ENCODE measurements at places on chromosomes 5 and 9.

DNA sequence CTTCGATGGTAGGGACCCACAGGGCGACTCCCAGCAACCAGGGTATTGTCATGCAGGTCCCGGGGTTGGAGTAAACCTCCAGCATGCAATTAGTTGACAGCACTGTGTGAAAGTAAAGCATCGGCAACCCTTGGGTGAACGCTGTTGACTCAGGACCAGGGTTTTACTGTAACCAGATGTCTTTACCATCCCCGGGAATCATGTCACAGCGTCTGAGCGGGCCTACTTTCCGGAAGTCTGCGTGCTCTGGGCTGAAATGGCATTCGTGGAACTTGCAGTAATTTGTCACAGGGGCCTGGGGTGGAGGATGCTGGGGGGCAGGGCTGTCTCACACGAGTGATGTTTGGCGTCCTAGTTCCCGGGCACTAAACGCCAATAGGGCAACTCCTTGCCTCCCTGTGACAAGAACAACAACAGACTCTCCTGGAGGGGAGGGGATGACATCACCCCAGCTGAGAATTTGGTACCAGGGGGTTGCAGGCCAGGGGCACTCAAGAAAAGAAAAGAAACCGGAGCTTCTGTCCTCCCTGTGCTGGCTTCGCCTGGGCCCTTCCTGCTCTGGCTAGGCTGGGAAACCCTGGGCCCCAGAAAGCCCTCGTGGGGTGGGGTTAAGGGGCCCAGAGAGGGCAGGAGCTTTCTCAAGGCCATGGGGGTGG lies 10.1 kb upstream of the UBAC1 start:
- no peak for DNase-seq

- no peak for DNase-seq
Observed at GRCh38 chr5:8413975-8414374, 545.0 kb downstream of the MTRR start.

- DNase-seq = no peak
Observed at GRCh38 chr9:13500034-13500433, 220.5 kb upstream of the MPDZ start.

DNA sequence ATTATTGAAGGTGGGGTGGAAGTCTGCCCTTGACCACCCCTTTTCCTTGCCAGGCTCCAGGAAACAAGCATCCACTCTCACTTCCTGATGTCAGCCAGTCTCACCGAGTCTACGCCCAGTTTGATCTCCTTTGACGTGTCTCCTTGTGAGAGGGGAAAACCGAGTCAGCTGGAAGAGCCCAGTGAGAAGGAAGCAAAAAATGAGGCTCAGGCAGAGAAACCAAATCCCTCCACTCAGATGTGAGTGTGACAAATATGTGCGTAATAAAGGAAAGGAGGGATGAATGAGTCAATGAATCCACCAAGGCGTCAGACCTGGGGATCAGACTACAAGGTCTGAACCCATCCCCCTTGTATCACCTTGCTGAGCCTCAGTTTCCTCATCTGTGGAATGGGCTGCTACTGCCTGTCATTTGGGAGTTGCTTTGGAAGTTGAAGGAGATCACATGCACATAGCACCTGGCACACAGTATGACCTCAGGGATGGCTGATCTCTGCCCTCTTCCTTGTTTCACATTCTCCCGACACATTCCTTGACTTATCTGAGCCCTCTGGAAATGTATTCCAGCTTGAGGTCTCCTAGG lies 61.3 kb upstream of the XPA start:
- DNase-seq = no peak

DNA sequence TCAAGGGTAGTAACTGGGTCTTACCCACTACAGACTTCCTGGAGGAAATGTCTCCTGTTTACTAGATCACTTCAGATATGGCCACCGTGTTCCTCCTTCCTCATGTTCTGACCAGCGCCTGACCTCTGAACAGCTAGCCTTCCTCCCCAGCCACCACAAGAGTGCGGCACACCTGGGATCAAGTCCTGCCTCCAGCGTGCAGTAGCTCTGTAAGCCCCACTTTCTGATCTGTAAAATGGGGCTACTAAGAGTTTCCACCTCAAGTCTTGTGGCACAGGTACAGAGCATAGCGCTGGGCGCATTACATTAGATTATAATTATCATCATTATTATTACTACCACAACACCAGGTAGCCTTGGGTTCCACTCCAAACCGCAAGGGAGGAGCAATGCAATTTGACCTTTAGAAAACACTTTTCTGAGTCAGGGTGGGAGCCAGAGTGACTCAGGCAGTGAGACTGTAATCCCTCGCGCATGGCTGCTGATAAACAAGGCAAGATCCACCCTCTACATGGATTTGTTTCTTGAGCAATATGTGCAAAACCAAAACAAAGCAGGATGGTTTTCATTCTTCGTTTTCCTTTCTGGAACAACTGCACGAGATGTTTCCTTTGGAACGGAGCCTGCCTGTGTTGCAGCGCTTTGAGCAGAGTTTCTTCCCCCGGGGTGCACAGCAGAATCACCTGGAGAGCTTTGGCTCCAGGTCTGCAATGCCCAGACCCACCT lies 65.0 kb upstream of the ANGPTL2 start:
- DNase-seq = no peak

GRCh38 chr5:119397518-119398380 lies 41.9 kb downstream of the TNFAIP8 start:
- DNase-seq = no peak

DNA sequence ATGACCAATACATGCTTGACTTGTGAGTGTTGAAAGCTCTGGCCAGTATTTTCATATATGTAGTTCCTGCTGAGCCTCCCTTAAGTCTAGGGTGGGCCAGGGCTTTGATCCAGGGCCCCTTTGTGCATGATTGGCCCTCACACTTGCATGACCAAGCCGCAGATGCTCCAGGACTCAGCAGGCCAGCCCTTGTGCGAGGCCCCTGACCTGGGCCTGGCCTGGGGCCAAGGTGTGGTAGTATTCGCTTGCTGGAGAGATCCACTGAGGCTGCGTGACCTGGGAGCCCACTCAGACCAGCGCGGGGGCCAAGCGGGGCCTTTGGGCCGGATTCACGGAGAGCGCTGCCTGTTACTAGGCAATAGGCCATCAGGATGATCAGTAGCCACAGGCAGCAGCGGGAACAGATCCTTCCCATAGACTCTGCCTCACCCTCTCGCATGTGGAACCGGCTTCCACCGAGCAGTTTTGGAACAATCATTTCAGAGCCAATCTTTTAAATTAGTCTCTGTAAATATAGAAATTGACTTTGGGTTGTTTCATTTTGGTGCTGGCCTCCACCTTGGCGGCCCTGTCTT lies 79.0 kb upstream of the PTCH1 start:
- no peak for DNase-seq

GRCh38 chr9:7115606-7116005 lies 357.8 kb downstream of the KDM4C start:
- no peak for DNase-seq

- no peak for DNase-seq
Observed at GRCh38 chr5:32153723-32154122, 20.4 kb downstream of the GOLPH3 start.

DNA sequence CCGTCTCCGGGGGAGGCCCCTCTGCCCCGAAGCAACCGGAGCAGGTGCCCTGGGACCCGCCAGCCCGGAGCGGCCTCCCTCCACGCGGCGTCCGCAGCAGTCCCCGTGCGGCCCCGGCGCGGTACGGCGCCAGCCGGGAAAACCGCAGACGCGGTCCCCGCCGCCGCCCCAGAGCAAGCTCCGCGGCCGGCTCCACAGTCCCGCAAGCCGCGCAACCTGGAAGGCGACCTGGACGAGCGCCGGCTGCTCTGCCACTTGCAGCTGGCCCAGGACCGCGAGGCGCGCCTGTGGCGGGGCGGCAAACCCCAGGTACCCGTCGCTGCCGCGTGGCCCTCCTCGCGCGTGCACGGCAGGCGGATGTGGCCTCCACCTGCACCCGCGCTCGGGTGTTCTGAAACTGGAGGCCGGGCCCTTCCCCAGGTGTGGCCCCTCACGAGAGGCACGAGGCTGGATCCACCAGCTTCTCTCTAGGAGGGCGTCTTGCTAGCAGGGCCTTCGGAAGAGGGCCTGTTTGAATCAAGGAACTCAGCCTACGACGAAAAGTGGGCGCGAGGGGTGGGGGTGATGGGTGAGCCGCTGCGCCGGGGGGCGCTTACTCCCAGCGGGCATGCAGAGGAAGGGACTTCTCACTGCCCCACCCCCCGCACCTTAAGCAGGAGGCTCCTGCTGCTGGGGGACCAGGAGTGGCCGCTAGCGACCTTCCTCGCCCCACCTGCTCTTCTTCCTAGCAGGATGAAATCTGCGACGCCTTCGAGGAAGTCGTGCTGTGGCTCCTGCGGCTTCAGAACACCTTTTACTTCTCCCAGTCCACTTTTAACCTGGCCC lies 602 bp downstream of the CCNI2 start:
- DNase-seq = no peak

DNA sequence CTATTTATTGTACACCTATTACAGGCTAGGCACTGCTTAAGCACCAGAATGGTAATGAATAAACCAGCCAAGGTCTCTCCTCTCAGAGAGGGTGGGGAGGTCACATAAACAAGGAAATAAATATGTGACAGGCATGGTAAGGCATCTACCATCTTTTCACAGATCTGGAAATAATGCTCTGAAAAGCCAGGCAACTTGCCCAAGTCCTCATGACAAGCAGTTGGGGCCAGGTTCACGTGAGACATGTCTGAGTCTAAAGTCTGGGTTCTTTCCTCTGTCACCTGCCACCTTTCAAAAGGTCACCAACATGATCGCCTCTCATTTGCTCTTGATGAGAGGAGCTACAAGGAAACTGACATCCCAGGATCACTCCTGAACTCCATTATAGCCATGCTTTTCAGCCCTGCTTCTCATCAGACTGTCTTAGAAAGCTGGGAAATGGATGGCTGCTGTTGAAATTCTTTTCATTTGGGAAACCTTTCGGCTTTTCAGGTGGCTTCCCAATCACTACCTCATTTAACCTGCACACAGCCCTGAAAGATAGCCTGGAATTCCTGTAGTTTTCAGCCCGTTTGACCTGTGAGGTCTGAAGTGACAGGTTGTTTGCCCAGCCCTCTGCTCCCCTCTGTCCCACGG lies 123.1 kb downstream of the CRB2 start:
- no peak for DNase-seq

DNA sequence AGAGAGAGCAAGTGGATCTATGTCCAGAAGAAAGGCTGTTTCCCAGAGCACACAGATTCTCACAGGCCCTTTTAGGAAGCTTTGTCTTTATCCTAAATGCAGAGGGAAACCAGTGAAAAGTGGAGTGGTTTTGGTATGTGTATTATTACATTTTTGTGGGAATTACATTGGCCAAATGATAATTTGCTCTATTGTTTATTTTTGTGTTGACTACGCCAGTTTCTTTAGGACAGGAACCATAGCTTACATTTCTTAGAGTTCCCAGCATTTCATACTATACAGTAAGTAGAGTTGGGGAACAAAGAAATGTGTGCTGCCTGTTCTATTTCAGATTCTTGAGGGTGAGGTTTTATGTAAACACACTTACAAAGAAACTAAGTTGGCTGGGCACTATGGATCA lies 29.4 kb upstream of the SPATA31D4 start:
- DNase-seq = no peak

GRCh38 chr9:79980432-79980831 lies 408.7 kb downstream of the TLE4 start:
- DNase-seq = no peak

DNA sequence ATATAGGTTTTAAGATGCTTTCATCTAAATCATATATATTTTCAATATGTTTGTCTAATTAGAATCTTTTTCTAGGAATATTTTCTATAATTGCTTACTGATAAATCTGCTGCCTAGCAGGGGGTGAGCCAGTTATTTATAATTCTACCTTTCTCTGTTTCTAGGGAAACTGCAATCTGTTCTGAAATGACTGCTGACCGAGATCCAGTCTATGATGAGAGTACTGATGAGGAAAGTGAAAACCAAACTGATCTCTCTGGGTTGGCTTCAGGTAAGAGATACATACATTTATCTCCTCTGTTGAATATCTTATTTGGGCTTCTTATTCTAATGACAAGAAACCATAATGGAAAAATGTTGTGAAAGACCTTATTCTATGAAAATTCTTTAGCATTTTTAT lies 127.3 kb downstream of the XRCC4 start:
- no peak for DNase-seq

DNA sequence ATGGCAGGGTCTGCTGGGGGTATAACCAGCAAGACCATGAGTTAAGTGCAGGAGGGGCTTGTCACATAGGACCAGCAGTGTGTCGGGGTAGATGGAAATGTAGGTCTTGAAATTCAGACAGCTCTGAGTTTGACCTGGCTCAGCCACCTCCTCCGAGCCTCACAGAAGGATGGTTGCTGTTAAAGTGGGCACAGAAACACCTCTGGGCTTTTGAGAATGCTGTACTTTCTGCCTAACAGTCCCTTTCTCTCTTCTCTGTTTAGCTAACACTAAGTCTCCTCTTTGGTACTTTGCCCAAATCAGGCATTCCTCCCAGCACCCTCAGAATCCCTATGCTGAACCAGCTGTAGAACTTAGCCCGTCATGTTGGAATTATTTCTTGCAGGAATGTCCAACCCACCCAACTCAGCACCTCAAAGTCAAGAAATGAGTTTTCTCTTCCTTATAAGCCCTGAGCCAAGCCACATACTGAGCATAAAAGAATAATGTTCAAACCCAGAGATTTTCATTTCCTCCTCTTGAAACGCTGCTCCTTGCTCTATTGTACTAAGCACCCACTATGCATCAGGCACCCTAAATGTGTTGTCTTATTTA lies 41.7 kb upstream of the MATR3 start:
- DNase-seq = no peak

DNA sequence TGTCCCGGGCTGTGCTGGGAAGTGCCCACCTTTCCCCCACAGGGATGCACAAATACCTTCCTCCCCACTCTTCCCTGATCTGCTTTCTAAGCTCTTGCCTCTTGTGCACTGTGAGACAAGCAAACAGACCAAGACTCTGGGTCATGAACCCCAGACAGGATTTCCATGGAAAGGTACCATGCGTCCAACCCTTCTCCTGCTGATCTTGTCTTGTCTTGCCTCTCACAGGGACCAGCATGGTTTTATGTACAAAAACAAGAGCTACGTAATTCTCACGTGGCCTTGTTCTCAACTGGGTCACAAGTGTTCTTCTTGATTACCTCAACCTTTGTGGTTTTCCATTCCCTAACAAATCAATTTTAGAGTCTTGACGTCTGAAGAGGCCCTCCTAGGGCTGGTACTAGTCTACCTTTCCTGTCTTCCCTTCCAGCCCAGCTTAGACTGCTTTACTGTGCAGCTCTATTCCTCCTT lies 176.5 kb upstream of the MAP3K1 start:
- no peak for DNase-seq

GRCh38 chr5:65832603-65833228 lies 93.7 kb upstream of the ERBIN start:
- DNase-seq = no peak

GRCh38 chr5:131994533-131995226 lies 16.8 kb downstream of the ACSL6 start:
- DNase-seq = no peak
